ENCODE measurements at places on chromosomes 5 and 9.

GRCh38 chr9:20598367-20598766 lies 23.9 kb downstream of the MLLT3 start:
- DNase-seq: no peak

DNA sequence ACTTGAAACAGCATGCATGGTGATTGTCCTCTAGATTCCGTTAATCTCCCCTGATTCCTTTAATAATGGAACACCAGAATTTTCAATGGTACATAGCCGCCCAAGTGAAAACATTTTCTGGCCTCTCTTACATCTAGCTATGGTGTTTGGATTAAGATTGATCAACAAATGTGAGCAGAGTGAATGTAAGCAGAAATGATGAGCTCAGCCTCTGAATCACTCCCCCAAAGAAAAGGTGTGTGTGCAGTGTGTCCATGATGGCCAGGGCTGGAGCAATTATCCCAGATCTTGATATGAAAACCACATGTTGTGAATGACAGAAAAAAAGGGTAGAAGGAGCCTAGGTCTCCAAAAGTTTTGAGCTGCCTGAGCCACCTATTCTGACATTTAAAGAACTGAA lies 55.3 kb downstream of the OR2K2 start:
- no peak for DNase-seq

DNA sequence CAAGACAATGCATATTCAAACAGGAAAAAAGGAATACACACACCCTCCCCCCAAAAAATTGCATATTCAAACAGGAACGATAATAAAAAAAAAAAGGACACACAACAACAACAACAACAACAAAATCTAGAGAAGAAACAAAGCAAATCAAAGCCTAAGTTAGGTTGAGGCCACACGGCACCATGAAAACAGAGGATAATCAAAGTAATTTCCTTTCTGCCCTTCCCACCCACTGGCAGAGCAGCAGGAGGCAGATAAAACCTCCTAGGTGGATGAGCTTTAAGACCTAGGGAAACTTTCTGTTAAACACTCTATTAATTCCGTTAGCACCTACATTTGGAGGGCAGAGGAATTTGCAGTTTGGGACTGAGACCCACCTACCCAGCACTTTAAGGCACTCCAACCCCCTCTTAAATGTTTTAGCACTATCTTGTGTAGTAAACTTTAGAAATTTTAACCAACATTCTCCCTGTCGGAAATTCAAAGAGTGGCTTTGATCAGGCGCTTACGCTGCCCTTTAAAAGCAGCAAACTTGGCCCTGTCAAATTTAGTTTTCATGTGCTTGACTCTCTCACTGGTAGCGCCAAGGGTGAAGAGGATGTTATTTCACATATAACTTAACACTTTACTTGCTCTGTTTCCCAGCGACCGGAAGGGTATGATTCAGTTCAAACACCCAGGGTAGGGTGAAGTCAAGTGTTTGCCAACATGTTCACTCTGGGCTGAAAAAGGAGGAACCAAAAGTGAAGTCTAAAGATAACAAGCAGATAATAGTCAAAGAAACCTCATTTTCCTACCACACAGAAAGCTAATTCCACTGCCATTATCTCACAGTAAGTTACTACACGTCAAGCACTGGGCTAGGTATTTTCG lies 9.2 kb downstream of the ENC1 start:
- DNase-seq: no peak

DNA sequence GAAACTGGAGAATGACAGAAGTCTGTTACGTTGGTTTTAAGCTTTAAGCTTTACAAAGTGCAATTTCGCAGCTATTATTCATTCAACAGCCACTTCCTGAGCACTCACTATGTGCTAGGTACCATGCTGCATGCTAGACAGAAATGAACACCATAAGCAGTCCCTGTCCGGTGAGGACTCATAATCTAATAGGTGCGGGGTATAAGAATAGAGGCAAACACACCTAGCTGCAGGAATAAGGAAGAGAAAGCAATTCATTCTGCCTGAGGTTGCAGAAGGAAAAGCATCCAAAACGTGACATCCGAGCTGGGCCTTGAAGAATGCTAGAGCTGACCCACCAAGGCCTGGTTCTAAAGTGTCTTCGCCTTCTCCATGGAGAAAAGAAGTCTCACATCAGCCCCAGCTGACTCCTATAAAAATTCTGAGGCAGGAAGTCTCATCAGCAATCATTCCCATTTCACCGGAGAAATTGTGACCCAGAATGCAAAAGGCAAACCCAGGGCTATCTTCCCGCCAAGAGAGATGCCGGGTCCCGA lies 542 bp downstream of the FKBP15 start:
- no peak for DNase-seq

DNA sequence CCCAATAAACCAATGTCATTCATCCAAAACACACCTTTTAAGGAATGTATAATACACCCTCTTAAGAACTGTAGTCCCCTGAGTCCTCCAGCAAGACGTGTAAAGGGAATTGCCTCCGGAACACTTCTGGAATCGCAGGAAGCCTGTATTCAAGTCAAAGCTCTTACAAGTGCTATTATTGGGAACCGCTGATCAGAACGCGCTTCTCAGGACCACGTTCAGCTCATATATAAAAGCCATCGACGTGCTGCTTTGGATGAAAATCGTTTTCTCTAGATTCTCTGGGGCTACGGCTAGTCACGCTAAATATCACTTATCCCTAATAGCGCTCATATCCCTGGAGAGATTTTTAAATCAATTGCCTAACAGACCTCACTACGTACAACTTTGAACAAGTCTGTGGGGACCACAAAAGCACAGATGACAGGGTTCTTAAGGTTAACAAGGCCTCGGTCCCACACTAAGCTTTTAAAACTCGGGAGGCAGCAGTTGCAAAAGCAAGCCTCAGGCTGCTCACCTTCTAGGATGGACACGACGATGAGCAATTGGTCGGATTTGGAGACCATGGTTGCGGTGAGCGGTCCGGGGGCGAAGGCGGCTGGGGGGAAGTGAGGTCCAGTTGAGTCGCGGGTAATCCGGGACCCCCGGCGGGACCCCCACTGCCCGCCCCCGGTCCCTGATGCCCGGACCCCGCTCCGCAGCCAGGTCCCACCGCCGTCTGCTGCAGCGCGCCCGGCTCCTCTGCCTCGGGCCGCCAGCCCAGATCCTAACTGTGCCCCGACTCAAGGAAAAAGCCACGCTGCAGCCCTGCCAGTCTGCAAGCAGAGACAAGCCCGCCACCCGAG lies 548 bp downstream of the CEP120 start:
- peak; percentile 14 for DNase-seq

GRCh38 chr9:111895996-111896941 lies at the start of gene UGCG:
UGCG (plus strand) TSS chr9:111896814; CDS start chr9:111897216, 402 bp downstream.
- DNase-seq: peak; percentile 88

DNA sequence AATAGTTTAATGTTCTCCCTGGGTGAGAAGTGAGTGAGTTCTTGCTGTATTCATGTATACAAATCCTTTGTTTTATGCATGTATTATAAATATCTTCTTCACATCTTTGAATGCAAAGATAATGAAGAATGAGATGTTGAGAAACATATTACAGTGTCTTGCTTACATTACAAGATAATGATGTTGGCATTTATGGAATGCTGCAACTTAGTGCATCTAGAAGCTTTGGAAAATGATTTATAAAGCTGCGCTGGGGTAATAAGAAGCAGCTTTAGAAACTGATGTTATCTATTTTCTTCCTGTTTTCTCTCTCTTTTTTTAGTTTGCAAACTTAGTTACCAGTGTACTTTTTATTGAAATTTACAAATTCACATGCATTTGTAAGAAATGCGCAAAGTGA lies 673.4 kb downstream of the KCTD16 start:
- no peak for DNase-seq

All from NCI-H2227 treated with DMSO at 0.1 percent for 48 hours (cell line).